ENCODE measurements at places on chromosomes 1 and 21.

DNA sequence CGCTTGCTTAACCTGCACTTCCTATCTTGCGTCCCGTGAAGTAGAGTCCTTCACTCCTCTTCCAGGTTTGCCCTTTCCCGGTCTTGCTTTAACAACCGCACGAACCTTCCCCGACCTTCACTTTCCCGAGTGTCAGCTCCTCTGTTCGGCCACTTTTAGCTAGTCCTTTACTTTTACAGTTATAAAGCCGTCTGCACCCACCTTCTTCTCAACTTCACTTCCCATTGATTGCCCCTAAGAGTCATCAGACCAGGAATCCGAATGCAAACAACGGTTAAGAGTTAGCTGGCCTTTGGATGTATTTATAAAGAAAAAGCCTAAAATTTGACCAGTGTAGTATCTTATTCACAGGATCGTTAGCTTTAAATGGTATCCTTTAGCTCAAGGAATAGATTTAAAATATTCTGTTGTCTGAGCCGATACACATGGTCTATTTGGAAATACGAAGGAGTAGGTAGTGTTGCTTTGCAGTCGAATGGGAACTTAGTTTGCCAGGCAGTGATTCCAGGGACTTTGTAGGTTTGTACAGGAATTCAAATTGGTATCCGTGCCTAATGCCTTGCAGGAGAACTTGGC lies 1.4 kb downstream of the PPP2R5A start:
- DNase-seq = no peak

GRCh38 chr1:61980561-61980960 lies 214.1 kb upstream of the L1TD1 start:
- no peak for DNase-seq

DNA sequence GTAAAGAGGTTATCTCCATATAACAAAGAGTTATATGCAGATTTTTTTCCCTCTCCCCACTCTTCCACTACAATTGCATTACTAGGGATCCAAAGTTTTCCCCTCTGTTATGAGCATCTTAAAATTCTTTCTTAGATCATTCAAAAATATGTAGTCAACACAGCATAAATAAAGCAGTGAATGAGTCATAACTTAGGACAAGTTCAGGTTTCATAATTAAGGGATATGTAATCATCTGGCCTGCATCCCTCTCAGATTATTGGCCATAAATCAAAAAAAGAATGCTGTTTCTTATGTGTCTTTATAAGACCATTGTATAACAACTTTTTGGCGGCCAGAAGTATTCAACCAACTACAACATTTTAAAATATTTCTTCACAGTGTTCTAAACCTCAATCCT lies 1526.1 kb downstream of the KCNT2 start:
- no peak for DNase-seq

DNA sequence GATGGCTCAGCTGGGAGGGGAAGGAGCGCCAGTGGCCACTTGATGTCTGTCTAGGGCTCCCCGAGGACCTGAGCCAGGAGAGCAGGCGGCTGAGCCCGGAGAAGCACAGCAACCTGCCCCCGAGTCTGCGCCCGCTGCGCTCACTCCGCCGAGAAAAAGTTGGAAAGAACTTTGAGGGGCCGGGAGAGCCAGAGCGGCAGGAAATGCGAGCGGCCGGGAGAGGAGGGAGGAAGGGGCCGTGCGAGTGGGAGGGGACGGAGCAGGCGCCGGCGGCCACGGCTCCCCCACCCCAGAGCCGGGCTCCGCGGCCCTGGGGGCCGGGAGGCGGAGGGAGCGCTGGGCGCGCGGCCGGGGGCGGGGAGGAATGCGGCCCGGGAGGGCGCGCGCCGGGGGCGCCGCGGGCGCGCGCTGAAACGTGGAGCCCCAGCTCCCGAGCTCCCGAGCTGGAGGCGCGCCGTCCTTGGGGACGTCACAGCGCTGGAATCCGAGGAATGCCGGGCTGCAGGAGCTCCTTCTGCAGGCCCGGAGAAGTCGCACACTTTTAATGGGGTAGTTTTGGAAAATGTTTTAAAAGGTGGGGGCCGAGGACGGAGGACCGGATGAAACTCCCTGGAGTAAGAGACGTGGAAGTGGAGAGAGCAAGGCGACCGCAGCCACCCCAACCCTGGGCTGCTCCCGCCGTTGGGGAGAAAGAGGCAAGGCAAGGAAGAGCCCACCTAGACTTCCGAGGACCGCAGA lies at the start of gene PTPN14:
TSS of gene PTPN14 (minus strand) at position 167 of the 738 bp plus-strand sequence. CDS start 86,799 bp downstream, outside the sequence.
- DNase-seq = peak; percentile 93

- no peak for DNase-seq
Measured at GRCh38 chr1:33902486-33903209, 38.8 kb downstream of the HMGB4 start.

- no peak for DNase-seq
Measured at GRCh38 chr1:236767276-236767675, 27.8 kb upstream of the MTR start.

DNA sequence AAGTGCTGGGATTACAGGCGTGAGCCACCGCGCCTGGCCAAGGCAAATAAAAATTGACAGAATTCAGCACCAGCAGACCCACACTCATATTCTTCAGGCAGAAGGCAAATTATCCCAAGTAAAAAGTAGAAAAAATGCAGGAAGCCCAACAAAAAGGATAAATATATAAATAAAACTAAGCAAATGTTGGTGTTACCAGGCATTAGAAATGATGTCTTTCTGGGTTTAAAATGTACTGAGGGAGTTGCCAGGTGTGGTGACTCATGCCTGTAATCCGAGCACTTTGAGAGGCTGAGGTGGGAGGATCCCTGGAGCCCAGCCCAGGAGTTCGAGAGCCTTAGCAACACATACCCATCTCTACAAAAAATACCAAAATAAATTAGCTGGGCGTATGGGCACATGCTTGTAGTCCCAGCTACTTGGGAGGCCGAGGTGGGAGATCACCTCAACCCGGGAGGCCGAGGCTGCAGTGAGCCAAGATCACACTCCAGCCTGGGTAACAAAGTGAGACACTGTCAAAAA lies 6.3 kb downstream of the INTS11 start:
- no peak for DNase-seq

- peak; percentile 24 for DNase-seq
Measured at GRCh38 chr1:56304975-56305374, 274.4 kb downstream of the PLPP3 start.

GRCh38 chr1:217718873-217719272 lies 87.7 kb downstream of the SPATA17 start:
- DNase-seq = no peak

DNA sequence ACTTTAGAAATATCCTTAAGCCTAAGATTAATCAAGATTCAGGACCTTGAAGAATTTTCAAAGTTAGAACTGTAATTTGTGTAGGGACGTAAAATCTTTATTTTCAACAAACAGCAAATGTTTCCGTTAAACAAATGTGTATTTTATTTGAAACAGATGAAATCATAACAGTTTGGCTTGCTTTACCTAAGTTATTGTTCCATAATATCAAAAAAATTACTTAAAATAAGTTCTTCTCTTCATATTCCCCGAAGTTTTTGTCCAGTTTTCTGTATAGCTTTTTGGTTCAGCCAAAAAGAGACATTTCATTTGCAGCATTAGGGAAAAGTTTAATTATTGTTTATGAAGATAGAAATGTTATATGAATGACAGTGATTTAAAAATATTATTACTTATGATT lies 100.1 kb downstream of the NFIA start:
- DNase-seq = no peak

DNA sequence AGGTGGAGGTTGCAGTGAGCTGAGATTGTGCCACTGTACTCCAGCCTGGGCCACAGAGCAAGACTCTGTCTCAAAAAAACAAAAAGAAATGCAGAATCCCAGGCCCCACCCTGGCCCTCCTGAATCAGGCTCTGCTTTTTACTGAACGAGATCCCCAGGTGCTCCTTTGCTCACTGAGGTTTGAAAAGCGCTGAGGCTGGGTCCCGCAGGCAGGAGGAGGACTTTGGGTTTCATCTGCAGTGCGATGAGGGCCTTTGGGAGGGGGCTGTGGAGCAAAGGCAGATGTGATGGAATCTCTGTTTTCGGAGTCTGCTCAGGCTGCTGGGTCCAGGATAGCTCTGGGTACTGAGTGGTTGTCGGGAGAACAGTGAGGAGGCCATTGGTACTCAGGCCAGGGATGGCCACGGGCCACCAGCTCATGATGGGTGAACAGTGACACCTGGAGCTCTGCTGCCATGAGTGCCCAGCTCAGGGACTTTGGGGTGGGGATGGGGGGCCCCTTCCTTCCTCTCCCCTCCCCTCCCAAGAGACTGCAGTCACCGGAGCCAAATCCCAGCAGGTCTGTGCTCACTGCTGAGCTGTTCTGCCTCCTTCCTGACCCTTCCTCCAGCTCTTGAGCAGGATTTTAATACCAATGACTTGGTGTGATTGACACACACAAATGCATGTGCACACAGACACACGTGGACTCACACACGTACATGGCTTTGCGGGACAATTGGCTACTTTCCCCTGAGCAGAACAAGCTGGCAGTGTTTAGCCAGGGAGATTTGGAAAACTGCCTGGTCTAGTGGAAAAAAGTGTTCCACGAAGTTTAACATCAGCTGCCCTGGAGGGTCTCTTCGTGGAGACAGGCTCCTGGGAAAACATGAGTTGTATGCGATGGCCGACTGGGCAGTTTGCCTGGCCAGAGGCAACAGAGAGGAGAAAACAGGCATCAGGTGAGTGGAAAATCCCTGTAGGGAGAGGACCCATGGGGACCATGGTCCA lies 3.6 kb upstream of the DHRS3 start:
- peak; percentile 67 for DNase-seq
